ENCODE measurements at places on chromosomes 13 and 19.

DNA sequence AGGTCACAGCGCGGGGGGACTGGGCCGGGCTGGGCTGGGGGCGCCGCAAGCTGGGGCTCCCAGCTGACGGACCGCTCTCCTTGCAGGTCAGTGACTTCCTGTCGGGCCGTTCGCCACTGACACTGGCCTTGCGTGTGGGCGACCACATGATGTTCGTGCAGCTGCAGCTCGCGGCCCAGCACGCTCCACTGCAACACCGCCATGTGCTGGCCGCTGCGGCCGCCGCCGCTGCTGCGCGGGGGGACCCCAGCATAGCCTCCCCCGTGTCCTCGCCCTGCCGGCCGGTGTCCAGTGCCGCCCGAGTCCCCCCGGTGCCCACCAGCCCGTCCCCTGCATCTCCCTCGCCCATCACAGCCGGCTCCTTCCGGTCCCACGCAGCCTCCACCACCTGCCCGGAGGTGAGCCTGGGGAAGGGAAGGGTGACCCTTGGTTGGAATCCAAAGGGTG lies 5.7 kb downstream of the MIDN start:
- no peak for DNase-seq

DNA sequence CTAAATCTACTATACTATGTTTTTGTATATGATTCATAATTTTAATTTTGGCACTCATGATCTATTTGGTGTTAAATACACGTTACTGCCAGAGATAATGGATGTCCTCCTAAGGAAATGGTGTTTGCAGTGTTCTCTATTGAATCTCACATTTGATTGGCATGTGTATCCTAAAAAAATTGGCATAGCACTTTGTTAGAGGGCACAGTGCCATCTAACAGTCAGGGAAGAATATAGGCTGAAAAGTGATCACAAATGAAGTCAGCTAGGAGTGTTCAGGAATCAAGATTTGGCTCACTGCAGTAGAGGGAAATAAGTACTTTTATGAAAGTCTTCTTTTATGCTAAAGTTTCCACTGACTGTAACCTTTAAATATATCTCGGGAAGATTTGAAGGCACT lies 624.6 kb downstream of the GPC6 start:
- no peak for DNase-seq

- DNase-seq = no peak
Measured at GRCh38 chr13:40228496-40228895, 437.9 kb downstream of the FOXO1 start.

- DNase-seq = no peak
Measured at GRCh38 chr13:59363313-59363712, 800.4 kb downstream of the DIAPH3 start.

GRCh38 chr19:45766869-45767346 lies 2.1 kb downstream of the SIX5 start:
- DNase-seq = no peak

DNA sequence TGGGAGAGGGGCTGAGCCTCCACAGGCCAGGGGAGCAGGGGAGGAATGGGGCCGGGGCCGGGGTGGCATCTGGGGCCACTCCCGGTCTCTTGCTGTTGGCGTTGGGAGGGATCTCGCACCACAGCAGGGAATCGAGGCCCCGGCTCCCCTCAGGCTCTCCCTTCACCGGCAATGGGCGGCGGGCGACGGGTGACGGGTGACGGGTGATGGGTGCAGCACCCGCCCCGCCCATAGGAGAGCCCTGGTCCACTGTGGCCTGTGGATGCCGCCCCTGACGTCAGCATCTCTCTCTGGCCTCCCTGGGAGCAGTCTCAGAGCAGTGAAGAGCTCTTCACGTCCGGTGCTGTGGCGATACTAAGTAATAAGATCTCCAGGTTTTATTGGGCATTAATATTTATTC lies 133.6 kb downstream of the KDM4B start:
- DNase-seq = no peak

DNA sequence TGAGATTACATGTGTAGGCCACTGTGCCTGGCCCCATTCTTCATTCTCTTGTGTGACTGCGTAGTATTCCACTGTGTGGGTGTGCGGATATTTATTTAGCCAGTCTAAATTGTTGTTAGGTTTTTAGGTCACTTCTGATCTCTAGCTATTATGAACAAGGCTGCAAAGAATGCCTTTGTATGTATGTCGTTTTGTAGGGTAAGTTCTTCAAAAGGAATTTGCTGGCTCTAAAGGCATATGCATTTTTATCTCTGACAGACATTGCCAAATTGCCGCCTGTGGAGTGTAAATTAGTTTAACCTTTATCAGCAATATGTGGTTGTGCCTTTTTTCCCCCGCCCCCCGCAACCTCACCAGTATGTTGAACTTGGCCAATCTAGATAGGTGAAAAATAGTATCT lies 30.3 kb upstream of the EHD2 start:
- no peak for DNase-seq

DNA sequence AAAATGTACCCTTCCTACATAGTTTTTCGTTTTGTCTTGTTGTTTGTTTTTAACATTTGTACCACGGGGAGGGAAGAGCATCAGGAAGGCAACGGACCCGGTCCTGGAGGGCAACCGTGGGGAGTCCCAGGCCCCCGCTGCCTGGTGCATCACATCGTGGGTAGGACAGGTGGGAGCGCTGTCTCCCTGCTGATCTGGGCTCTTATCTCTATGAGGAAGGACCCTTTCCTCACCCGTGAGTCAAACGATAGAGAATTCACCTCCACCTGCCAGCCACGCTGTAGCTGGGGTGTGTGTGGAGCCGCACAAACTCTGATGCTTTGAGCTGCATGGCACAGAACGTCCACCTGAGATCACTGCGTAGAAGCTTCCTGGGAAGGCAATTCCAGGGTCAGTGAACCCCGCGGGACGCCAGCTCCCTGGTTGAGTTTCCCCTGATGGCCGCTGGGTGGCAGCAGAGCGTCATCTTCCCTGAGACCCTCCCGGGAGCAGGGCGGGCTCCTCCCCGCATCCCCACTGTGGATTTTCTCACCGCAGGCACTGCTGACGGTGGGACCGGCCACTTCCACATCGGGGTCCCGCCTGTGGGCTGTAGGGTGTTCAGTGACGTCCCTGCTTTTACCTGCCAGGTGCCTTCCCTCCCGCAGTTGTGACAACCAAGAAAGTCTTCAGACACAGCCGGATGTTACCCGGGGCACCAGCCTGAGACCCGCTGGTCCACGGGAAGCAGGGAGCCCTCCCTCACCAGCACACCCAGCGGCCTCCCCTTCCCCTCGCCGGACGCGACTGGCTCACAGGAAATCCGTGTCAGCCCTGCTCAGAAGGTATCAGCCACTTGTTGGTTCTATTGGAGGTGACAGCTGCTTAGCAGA lies 54.7 kb downstream of the ZNF787 start:
- peak; percentile 68 for DNase-seq

DNA sequence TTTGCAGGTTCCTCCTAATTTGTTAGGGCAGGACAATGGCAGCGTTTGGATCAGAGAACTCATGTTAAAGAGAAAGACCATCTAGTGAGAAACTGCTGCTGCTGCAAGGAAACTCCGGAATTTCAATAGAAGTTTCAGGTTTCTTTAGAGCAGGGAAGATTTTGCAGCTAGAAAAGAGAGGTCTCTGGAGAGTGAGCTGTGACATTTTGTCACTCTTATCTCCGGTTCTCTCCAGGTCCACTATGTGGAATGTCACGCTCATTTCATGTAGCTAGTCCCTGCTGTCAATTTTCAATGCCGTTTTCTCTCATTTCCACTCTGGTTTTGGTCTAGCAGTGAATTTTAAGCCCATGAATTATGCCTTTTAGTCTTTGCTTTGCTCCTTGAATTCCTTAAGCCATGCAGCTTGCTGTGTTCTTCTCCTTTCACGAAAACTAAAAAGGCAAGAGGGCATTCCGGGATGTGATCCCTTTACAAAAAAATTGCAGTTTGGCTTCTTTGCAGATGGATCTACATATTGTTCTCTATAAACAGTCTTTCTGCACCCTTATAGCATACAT lies 46.7 kb upstream of the POSTN start:
- no peak for DNase-seq

DNA sequence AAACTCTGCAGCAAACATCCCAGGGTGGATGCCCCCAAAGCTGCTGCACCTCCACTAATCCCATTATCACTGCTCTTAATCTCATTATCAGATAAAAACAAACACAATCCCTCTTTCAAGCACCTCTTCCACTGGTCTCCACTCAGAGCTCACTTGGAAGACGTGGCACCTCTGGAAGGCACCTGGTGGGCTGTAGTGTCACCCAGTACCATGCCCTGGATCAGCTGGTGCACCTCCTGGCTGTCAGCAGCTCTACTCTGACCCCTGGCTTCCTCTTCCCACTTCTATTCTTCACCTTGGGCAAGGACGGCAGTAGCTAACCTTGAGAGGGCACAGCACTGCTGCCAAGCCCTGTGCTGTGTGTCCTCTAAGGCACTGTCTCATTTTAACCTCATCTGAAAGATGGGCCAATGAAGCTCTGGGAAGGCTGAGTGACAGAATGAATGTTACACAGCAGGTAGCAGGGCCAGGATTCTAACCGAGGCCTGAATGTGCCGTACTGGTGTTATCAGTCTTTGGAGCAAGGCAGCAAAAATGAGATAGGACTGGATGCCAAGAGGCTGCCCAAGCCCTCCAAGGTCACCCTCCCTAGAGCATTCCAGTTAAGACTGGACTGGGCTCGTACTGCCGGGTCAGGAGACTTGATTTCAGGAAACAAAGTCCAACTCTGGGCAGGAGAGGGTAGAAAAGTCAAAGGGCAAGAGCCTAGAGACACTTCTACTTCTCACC lies 7.4 kb downstream of the BRD4 start:
- DNase-seq = no peak
